ENCODE measurements at places on chromosomes 5 and 9.
A peak's percentile ranks its signal among the peaks of the same experiment; 100 is the strongest.

- ATAC-seq: no peak
Observed at GRCh38 chr9:123438821-123439220, 82.8 kb downstream of the CRB2 start.

DNA sequence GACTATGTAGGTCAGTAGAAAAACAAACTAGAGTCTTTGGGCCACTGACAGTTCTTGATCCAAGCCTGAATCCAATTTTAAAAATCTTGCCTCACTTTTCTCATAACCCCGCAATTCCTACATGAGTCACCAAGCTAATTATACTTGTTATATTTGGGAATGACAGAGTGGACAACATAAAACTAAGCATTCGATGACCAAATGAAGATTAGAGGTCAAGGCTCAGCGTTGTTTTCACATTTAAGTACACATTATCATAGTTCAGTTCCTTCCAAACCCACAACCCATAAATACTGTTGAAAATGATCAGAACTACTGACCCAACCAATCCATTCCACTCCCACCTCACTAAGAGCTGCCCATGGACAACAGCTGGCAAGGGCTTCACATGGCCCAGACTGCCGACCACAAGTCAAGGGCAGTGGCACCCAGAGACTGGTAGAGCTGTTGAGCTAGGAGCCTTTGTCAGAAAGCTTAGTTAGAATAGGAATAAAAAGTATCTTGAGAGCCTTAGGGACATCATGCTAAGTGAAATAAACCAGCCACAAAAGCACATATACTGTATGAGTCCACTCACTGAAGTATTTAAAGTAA lies 64.2 kb downstream of the MYO10 start:
- ATAC-seq: peak; percentile 26

GRCh38 chr9:37635808-37636207 lies 14.9 kb upstream of the FRMPD1 start:
- ATAC-seq: no peak

- ATAC-seq: no peak
Observed at GRCh38 chr9:131111854-131112311, 13.5 kb upstream of the NUP214 start.

GRCh38 chr5:144156767-144157171 lies 13.7 kb downstream of the YIPF5 start:
- ATAC-seq: no peak

- ATAC-seq: no peak
Observed at GRCh38 chr5:87650284-87650683, 237.6 kb upstream of the CCNH start.

GRCh38 chr9:126700903-126701812 lies 87.4 kb downstream of the LMX1B start:
- no peak for ATAC-seq

DNA sequence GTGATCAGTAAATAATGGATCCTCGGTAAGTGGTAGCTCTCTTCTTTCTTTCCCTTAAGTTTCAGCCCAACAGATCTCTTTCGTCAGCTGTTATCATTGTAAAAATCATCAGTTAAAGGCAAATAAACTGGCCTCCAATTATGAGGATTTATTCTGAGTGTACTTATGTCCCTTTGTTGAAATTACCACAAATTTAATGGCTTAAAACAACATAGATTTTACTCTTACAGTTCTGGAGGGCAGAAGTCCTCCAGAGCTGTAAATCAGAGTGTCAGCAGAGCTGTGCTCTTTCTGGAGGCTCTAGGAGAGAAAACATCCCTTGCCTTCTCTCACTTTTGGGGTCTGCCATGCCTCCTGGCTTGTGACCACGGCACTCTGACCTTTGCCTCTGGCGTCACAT lies 104.6 kb downstream of the INSYN2B start:
- ATAC-seq: no peak

- peak; percentile 80 for ATAC-seq
Observed at GRCh38 chr5:72451741-72452505, 55.3 kb downstream of the ZNF366 start.

- no peak for ATAC-seq
Observed at GRCh38 chr5:147407094-147407681, 102.7 kb downstream of the DPYSL3 start.

DNA sequence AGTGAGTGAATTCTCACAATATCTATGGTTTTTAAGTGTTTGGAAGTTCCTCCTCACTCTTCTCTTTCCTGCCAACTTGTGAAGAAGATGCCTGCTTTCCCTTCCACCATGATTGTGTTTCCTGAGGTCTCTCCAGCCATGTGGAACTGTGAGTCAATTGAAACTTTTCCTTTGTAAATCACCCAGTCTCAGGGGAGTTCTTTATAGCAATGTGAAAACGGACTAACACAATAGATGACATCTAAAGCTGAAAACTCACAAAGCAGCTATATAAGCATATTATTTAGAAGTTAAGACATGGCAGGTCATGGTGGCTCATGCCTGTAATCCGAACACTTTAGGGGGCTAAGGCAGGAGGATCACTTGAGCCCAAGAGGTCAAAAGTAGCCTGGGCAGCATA lies 130.2 kb downstream of the ARRDC3 start:
- ATAC-seq: no peak

- ATAC-seq: no peak
Observed at GRCh38 chr9:95316274-95316673, 1.2 kb downstream of the FANCC start.

- no peak for ATAC-seq
Observed at GRCh38 chr5:132325691-132326090, 31.5 kb downstream of the SLC22A4 start.

- ATAC-seq: no peak
Observed at GRCh38 chr9:93492327-93492726, 38.9 kb upstream of the FAM120AOS start.

GRCh38 chr5:128777052-128777451 lies 188.2 kb upstream of the SLC27A6 start:
- no peak for ATAC-seq

- no peak for ATAC-seq
Observed at GRCh38 chr5:5352675-5353074, 69.8 kb upstream of the ICE1 start.

- no peak for ATAC-seq
Observed at GRCh38 chr5:103066326-103066725, 53.6 kb downstream of the GIN1 start.

DNA sequence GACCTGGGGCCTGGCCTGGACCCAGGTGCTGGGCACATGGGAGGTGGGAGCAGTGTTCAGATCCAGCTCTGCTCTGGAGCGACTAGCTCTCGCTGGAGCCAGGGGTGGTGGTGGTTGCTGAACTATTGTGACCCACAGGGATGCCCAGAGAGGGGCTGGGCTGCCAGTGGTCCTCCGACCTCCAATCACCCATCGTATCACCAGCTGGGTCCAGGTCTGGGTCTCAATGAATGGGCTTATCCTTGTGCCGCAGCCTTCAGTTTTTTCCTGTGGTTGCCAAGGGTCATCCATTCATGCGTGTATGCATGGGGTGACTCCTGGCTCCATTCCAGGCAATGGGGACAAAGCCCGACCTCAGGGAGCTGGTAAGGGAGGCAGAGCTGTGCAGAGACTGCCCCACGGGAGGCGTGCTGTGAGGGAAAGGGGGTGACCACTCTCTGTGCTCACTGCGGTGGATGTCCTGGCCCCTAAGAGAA lies 68.6 kb upstream of the RNF130 start:
- no peak for ATAC-seq

DNA sequence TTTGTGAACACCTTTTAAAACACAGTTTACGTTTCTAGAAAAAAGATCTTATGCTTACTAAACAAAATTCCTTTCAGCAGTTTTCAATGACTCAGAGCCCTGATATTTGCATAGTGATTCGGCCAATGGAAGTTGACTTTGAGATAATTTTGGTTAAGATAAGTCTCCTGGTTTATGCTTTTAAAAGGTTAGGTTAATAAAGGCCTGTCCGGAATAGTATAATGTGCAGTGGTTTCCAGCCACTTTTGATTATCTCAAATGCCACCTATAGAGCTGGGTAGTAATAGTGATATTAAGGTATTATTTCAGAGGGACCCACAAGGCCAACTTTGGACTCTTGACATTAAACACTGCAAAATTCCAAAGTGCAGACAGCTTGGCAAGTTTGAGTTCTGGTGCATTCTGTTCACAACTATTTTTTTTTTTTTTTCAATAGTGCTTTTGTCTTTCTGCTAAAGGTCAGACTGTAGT lies 86.1 kb downstream of the F2RL2 start:
- ATAC-seq: no peak

- ATAC-seq: no peak
Observed at GRCh38 chr5:53943938-53944337, 366.4 kb downstream of the ARL15 start.

- ATAC-seq: no peak
Observed at GRCh38 chr9:127132375-127132774, 9.9 kb upstream of the ANGPTL2 start.

GRCh38 chr5:178347956-178348355 lies 115.4 kb upstream of the PHYKPL start:
- no peak for ATAC-seq

DNA sequence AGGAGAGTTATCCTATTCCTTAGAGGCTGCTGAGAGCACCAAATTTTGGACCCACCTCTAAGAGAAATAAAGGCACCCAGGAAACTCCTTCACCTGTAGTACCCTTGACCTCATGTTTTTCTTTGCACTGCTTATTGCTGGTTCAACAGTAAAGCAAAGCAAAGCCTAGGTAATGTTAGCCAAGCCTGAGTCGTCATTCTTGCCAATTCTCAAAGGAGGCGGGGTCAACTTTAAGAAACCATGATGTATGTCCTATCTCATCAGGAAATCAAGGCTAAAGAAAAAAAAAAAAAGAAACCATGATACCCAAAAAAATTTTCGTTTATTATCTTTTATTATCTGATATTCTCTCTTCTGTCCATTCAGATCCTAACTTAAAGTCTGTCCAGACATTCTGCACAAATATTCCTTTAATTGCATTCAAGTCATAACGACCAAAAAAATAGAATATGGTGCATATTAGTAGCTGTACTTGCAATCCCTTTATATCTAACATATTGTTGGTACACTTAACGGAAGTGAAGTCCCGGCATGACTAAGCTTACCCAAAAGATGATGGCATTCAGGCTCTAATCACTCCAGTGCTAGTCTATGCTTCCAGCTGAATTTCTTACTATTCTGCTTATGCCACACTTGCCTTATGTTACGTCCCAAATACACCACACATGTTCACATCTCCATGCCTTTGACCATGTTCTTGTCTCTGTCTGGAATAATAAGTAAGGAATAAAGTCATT lies 1.8 kb downstream of the AUH start:
- no peak for ATAC-seq

DNA sequence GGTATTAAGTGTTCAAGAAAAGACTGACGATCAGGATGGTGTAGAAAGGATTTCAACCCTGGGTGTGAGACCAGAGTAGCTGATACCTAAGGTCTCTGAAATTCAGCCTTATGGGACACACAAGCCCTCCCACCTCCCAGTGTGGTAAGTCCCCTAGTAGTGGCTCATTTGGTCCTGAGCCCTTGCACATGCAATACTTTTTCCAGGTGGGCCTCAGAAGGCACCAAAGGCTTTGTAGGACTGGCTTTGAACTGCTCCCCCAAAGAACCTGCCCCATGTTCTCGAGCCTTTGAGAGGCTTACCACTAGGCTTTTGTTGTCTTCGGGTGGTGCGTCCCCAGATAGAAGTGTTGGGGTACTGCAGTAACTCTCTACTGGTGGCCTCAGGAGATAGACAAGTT lies 803 bp downstream of the GARIN3 start:
- no peak for ATAC-seq

DNA sequence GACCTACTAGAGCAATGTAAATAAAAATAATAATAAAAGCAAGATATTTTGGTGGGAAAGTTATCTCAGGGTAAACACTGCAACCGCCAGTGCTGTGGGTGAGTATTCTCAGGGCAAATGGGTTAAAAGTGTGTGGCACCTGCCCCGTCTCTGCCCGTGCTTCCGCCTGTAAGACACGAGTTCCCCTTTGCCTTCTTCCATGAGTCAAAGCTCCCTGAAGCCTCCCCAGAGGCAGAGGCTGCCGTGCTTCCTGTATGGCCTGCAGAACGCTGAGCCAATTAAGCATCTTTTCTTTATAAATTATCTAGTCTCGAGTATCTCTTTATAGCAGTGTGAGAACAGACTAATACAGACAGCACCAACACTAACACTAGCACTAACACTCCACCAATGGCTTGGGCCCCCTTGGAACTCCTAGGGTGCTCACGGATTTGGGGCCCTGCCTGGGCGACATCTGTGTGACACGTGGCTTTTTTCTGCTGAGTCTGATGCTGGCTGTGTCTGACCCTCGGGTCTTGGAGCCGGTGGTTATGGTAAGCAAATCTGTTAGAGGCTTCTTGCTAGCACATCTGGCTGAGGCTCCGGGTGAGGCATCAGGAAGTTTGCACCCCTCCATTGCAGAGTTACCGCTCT lies 10.6 kb downstream of the PLEKHG4B start:
- no peak for ATAC-seq

- ATAC-seq: peak; percentile 25
Observed at GRCh38 chr5:167639273-167639672, 652.2 kb upstream of the WWC1 start.

DNA sequence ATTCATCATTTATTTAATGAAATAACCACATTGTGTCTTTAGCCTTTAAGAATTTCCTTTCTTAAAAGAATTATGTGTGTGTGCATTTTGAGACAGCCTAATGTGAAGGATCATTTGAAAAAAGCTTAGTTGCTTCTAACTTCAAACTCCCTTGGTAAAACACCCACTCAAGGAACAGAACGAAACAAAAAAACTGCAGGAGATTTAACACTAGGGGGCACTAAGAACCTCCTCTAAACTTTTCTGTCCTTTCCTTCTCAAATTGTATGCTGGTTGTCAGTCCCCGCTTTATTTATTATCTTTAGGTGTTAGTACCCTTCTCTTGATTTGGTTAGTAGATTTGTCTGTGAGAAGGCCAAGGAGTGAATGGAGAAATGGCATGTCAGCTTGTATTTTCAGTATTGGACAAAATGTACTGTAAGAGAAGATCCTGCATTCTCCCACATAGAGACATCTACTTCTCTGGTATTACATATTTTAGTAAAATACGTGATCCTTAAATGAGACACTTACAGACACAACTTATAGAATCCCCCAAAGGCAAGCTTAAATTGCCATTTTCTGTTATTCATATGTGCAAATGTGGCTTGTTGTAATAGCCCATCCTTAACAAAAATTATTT lies 229.7 kb downstream of the MRPS30 start:
- ATAC-seq: peak; percentile 76

DNA sequence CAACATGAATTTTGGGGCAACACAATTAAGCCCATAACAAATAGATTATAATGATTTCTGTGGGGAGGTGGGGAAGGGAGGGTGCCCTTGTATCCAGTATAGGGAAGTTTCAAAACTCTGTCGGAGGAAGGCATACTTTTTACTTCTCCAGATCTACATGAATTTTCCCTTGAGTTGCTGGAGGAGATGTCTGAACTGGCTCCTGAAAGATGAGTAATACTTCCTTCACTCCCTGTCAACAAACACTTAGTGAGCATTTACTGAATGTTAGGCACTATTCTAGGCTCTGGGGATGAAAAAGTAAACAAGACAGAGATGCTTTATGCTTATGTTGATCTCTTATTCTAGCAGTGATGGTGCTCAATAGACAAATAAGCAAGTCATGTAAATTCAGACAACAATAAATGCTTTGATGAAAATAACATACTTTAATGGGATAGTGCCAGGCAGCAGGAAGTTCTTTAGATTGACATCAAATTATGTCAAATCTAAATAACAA lies 197.9 kb upstream of the ANKH start:
- no peak for ATAC-seq

GRCh38 chr9:129289883-129290282 lies 111.8 kb upstream of the IER5L start:
- ATAC-seq: no peak

All from SK-N-SH treated with all-trans-retinoic acid at 6 μM for 48 hours (cell line).